ENCODE measurements at places on chromosomes 6 and 20.

DNA sequence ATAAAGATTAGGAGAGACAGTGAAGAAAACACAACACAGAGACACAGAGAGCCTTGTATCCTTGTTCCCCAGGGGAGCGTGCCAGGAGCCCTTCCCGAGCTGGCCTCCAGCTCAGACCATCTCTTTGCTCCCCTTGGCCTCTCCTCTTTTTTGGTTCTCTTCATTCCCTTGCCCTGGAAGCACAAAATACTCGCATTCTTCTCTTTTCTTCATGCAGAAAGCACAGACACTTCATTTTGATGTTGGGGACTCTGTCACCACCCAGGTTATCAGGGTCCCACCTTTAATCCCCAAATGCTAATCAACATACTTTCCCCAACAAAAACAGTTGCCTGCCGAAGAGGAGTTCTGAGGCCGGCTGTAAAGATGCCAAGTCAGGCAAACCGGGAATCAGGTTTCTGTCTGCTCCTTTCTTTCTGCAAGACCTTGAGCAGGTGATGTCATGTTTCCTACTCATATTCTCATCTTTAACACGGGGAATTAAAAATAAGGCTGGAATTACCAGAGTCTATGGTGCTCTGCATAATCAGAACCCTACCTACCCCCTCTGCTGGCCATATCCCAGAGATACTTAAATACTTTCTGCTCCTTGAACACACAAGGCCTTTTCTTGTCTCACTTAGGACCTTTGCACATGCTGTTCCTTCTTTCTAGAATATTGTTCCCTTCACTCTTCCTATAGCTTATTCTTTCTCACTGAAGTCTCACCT, 21.7 kb downstream of the TGM6 start:
- no peak for DNase-seq

DNA sequence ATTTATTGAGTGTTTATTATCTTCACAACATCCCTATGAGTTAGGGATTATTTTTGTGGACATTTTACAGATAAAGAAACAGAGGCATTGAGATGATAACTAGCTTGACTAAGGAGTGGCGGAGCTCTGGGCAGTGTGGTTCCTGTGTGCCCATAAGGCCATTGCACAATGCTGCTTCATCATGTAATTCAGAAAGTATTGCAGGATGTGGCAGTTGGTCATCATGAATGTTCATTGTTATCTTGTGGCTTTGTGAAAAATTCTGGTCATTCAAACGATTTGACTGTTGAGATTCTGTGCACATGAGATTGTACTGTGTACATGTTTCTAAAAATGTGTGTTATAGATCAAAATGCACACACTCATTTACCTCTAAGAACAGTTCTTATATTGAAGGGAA, 150.8 kb downstream of the ESR1 start:
- no peak for DNase-seq

DNA sequence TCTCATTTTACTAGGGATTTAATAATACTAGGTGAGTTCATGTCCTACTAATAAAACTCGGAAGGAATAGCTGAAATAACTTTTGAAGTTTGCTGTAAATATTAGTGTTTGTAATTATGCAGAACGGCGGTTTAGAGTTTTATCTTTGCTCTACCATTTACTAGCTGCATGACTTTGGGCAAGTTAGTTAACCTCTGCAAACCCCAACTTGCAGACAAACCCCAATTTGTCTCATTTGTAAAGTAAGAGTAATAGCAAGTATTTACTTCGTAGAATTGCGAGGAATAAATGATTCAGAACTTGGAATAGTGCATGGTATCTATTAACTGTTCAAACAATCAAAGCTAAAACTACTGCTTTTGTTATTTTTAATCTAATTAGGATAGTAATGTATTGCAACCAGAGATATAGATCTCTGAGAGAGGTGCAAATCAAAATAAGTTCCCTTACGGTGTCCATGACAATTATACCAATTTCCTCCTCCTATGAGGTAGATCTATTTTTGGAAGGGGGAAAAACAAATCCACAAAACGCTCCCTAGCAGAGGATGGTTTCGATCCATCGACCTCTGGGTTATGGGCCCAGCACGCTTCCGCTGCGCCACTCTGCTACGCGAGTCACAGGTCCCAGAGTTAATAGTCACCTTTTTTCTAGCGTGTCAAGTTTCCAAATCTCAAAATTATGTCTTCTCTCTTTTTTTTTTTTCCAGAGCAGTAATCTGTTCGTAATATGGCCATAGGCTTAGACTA, 35.1 kb upstream of the BTN3A2 start:
- DNase-seq = peak; percentile 78

DNA sequence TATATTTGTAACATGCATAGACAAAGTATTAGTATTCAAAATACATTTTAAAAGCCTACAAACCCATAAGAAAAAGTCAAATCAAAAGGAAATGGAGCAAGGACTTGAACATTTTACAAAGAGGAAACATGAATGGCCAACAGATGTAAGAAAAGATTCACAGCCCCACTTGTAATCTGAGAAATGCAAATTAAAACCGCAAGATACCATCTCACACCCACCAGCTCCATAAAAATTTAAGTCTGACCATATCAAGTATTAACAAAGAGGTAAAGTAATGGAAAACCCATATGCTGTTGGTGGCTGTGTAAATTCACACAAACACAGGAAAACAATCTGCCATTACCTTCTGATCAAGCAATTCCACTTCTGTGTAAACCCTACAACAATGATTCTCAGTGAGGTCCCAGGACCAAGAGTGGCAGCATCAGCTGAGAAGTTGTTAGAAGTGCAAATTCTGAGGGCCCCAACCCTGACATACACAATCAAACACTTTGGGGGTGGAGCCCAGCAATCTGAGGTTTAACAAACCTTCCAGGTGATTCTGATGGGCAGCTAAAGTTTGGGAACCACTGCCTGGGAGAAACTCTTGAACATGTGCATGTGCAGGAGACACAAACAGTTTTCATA, 30.9 kb downstream of the BCL2L1 start:
- DNase-seq = no peak

- DNase-seq = no peak
Observed at GRCh38 chr6:30547454-30547853, 8.8 kb downstream of the GNL1 start.

Data from WERI-Rb-1 (cell line).